ENCODE measurements at places on chromosomes 5 and 9.

DNA sequence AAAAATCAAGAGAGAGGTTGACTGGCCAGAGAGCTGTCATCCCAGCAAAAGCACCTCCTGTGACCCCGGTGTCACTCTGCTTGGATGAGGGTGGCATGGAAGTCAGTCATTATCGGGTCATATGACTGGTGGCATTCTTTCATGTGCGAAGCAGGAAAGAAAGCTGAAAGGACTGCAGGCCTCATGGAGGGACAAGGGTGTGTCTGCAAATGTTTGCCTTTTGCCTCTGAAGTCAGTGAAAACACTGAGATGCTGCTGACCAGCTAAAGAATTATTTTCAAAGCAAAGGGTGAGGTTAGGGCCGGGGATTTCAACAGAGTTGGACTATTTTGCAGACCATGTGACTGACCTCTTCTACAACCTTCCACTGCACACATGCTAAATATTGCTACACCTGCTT lies 298.3 kb downstream of the CSNK1G3 start:
- DNase-seq = no peak

GRCh38 chr9:87662808-87663528 lies 63.0 kb upstream of the CTSL start:
- no peak for DNase-seq

DNA sequence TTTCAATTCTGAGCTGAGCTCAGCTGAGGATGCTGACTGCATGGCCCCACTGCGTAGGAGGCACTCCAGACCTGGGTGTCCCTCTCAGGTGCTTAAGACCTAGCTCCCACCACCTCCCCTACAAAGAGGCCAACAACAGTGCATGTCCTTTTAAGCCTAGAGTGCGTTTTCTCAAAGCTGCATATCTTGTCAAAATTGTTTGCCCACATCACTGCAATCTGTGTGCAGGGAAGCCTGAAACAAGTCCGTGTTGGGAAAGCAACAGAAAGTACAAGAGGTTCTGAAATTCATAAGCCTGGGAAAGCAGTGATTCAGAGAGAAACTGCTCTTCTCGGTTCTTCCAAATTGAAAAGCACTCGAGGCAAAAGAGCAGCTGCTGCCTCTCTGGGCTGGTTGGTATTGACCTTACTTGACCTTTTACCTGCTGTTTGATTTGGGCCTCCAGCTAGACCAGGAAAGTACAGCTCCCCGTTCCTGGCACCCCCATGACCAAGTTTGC lies 238.4 kb downstream of the NR2F1-AS1 start:
- no peak for DNase-seq

GRCh38 chr5:158390577-158390976 lies 531.6 kb upstream of the CLINT1 start:
- DNase-seq = no peak

DNA sequence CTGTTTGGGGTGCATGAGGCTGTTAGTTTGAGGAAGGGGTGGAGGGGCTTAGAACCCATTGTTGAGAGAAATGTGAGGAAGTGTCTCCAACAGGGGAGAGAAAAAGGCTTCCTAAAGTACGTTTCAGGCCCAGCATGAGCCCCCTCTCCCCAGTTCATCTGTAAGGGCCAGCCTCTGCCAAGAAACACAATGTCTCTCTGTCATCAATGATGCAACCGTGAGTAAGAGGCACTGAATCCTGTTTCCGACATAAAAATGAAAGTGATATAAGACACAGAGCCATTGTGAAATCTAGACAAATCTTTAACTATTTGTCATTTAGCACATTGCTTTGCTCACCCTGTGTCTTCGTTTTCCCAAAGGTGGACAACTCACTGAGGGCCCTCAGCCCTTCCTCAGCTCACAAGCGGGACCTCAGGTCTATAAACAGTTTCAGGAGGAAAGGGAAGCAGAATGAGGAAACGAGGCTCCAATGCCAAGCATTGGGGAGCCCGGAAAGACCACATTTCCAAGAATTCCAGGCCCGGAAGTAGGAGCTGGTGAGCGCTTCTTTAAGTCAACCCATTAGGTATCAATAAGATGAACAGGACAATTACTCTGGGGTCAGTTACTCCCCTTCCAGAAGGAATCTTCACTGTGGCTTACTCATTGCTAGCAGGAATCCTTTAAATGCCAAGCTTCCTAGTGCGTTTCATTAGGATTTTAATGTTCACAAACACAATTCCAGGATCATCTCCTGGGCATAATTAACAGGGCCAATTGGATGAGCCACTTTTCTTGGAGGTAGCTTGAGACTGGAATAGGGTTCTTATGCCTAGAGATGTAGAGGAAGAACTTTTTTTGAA lies 59.0 kb upstream of the KLF4 start:
- no peak for DNase-seq

- DNase-seq = no peak
Measured at GRCh38 chr9:404234-404633, 189.6 kb downstream of the DOCK8 start.

GRCh38 chr5:150589862-150590601 lies 50.4 kb upstream of the SYNPO start:
- DNase-seq = no peak

DNA sequence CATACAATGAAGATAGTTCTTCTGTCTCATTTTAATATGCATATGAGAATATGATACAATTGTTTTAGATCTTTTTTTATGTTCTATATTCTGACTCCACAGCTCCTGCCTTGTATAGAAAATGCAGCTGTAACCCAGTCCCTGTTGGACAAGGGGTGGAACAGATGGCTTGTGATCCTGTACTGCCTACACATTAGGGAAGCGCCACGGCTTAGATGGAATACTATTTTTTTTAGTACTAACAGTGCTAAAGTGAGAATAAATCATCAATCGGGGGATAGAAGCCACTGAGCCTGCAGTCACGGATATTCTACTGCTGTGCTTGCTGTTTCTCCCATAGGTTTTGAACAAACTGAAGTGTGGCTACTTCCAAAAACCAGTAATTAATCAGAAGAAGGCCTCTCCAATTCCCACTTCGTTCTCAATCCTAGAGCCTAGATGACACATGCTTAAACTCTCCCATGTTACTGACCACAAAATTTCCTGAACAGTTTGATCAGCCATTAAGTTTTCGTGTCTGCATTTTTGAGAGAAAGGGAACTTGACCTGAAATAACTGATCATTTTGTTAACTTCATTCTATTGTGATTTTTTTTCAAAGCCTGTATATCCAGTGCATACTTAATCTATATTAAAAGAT lies 150.3 kb downstream of the CDH18 start:
- no peak for DNase-seq

GRCh38 chr5:151745071-151745705 lies 13.2 kb downstream of the ATOX1 start:
- DNase-seq = no peak

DNA sequence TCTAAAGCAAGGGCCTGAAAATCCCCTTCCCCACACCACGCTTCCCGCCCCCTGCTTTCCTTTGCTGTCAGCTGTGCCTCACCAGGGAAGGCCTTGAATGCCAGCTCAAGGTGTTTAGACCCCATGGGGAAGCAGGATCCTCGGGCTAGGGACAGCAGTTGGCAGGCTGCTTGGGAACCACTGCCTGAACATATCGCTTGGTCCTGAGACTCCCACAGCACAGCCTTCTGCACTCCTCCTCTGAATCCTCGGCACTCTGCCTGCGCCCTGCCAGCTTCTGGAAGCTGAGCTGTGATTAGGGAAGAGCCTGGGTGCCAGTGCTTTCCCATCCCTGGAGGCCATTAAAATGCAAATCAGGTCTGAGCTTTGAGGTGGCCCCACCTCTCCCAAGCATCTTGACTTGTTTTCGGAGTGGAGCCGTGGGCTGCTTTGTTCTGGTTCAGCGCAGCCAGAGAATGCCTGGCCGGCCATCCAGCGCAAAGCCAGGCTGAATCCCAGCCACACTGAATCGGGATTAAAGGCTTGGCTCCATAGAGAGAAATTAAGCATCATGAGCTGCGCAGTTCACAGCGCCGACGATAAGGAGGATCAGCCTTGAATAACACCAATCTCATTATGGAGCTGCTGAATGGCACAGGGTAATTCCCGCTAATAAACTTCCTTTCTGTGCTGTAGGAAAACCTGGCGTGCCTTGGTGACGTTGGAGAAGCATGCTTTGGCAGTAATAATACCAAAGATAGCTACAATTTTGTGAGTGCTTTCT lies 40.0 kb downstream of the AMBP start:
- no peak for DNase-seq

DNA sequence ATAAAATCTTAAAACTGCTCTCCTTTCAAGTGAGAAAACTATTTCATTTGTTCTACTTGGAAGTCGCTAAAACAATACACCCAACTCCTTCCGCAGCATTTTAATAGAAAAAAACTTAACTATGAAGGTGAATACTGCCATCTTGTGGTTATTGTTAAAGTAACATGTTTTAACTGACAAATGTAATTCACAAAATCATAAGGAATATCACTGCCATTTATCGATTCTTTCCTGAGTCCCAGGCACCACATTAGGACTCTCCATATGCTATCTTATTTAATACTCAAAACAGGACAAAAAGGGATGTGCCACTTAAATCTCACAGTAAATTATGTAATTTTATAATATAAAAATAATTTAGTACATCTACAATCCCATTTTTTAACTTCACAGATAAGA lies 130.5 kb upstream of the ITGA1 start:
- no peak for DNase-seq

- no peak for DNase-seq
Measured at GRCh38 chr5:171945476-171945875, 61.0 kb downstream of the FBXW11 start.

GRCh38 chr5:75054134-75054930 lies 2.0 kb upstream of the GCNT4 start:
- DNase-seq = no peak

DNA sequence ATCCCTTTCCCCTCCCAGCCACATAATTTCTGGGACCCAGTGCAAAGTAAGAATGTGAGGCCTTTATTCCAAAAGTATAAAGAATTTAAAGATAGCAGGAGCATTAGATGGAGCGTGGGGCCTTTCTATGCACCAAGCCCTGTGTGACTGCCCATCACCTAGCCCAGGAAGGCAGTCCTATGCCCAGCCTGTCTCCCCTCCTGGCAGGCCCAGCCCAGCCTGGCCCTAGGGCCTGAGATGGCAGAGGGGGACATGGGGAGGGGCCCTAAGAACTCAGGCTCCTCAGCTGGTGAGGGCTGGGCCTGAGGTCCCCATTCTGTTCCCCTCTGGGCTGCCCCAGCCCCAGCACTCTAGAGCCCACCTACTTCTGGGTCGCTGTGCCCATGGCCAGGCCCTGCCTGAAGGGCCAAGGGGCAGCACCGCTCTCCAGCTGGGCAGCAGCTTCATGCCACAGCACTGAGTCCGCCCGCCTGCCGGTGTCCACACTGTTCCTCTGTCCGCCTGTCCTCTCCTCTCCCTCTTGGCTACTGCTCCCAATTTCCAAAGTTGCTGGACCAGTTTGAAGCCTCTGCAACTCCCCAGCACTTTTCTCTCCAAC lies 995 bp upstream of the SLC23A1 start:
- DNase-seq = no peak

- DNase-seq = no peak
Measured at GRCh38 chr9:120625222-120625621, 45.3 kb upstream of the CDK5RAP2 start.

DNA sequence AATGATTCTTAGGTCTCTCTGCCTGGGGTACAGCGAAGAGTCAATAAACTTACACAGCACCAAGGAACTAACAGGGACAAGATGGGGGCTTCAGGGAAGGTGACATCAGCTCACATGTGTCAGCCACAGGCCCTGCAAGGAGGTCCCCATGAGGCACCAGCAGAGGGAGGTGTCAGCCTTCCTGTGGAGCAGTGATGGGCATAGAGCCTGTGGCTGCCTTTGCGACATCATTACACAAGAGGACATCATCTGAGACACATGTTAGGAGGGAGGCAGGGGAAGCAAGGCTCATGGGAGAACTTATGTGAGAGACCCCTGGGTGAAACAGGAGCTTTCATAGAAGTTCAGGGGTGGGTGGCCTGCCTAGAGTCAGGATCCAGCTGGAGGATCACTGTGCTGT lies 389.6 kb downstream of the SEMA5A start:
- no peak for DNase-seq

- DNase-seq = no peak
Measured at GRCh38 chr9:128505414-128505765, 871 bp downstream of the GLE1 start.

DNA sequence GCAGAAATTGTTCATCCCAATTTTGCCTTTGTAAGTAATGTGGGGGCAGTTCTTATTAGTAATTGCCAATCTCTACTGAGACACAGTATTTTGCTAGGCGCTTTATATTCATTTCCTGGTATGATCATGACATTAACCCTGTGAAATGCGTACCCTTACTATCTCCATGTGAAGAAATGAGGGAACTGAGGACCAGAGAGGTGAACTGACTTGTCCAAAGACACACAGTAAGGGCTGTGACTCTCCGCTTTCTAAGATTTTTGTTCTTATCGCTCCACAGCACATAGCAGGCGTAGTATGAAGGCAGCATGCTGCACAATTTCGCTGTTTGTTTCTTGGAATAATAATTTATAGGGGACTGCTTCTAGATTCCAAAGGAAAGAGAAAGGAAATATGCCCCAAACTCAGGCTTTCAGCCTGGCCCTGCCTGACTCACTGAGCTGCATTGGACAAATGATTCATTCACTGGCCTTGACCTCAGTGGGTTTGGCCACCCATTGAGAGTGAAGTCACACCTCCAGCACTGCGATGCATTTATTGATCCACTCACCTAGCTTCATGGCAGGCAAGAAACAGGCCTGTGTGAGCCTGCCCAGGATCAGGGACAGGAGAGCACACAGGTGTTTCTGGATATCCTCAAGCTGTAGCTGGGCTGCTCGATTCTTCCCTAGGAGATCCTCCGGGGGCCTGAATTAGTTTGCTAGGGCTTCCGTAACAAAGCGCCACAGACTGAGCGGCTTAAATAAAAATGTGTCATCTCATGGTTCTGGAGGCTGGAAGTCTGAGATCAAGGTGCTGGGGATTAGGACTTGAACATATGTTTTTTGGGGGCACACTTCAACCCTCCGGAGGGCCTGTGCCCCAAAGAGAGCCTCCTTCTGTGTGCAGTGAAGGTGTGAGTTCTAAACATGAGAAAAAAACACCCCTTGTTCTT lies 7.2 kb upstream of the DUSP1 start:
- no peak for DNase-seq

DNA sequence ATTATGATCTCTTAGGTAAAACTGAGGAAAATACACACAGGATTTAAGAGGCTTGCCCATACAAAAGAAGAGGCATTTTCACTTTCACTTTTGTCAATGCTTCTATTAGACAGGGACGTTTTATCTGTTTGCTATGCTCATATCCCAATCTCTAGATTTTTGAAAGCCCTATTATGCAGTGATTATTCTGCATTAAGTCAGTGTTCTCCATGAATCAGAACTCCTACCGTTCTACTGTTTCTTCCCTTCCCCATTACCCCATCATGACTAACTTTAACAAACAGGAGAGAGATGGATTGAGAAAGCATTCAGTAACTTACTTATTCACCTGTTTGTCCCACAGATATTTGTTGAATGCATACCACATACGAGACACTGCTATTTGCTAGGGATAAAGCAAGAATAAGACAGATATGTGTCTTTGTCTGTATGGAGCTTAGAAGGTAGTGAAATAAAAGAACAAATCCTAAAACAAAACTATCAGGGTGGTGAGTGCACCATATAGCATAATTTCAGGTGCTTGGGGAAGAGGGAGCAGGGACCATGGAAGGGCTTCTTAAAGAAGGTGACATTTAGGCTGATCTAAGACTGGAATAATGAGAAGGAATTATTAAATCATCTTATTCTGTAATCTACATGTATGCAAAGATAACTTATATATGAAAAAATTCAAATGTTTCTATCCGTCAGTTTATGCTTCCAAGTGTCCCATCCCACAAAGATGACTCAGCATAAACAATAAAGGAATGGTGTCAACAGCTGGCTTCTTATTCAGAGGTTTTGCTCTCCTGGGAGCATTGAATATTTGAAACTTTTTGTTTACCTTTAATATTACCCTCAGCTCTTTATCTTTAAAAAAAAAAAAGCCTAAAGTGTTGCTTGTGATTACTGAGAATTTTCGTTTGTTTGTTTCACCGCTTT lies 328.1 kb downstream of the HINT1 start:
- no peak for DNase-seq
